Endodermal cell (in vitro differentiated cells): ENCODE measurements at places on chromosomes 4 and X. TPM values are rescaled to one million over a fixed set of nuclear protein-coding genes. Genes with fewer than 3 reads are reported as not detected.

CUL4B gene
- 47.7 and 52.0 TPM in 2 replicates for total RNA-seq

DNA sequence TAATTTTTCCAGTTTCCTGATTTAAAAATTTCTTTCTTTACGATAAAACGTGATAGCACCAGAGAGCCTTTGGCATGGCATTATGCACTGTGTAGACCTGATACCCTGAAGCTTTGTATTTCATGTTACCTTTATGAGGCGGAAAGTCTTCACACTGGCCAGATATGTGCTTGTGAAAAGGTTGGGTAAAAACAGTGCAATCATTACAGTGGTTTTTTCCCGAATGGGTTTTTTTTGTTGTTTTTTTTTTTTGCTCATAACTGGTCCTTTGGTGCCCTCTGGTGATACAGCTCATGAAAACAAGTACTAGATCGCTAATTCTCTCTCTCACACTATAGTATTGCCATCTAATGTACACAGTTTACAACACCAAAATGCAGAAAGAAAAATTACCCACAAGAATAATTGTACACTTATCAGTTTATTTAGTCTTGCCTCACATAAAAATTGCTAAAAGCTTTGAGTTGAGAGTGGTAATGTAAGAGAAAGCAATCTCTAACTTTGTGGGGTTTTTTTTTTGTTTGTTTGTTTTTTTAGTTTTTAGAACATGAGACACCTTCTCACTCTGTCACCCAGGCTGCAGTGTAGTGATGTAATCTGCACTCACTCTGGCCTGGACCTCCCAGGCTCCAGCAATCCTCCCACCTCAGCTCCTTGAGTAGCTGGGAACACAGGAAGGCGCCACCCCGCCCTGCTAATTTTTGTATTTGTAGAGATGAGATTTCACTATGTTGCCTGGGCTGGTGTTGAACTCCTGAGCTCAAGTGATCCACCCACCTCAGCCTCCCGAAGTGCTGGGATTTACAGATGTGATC lies 21.3 kb downstream of the SPCS3 start:
- H3K27me3 ChIP-seq: no peaks in the 10 kb centered on the region
- no peak overlapping the region for H3K4me3 ChIP-seq
- H3K4me1 ChIP-seq: no peaks in the 10 kb centered on the region
- DNase-seq: no peak

BGN gene
- total RNA-seq: 1.6 to 2.5 TPM (median 2.4 TPM) in 3 replicates

- H3K27ac ChIP-seq: peak overlapping the region; percentile 86
- peak; percentile 80 for DNase-seq
- peaks cover 8% of the 10 kb centered on the region for H3K4me1 ChIP-seq
- peaks cover 89% of the 10 kb centered on the region for H3K27me3 ChIP-seq
Measured at GRCh38 chr4:108172753-108173598, 4.2 kb upstream of the LEF1 start.

DNA sequence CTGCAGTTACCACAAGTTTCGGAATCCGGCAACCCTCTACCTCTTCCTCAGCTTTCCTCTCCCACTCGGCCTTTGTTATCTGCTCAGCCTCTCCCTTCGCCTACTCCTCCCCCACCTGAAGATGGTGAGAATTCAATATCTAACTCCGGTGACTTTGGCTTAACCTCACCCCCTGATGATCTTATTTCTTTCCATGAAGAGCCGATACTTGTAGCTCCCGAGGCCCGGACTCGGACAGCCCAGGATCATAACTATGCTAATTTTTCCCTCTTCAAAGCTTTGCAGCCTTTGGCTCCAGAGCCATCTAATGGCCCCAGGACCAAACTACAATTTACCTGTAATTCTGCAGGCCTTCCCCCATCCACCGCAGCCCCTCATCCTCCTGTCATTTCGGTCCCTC lies 32.0 kb upstream of the MGST2 start:
- DNase-seq: peak; percentile 83
- no peak overlapping the region for H3K27ac ChIP-seq
- no peaks in the 10 kb centered on the region for H3K4me1 ChIP-seq
- no peaks in the 10 kb centered on the region for H3K36me3 ChIP-seq

P2RY8 gene
- total RNA-seq: not detected in 3 replicates

MAGEB10 gene
- not detected in 3 replicates for total RNA-seq

GRCh38 chr4:23932901-23933308 lies 43.1 kb upstream of the PPARGC1A start:
- peak; percentile 79 for DNase-seq
- H3K27ac ChIP-seq: no peak overlapping the region
- H3K4me3 ChIP-seq: no peak overlapping the region
- peaks cover 12% of the 10 kb centered on the region for H3K4me1 ChIP-seq

GRCh38 chrX:78357342-78358055 lies 30.1 kb upstream of the CYSLTR1 start:
- no peaks in the 10 kb centered on the region for H3K27me3 ChIP-seq
- H3K27ac ChIP-seq: no peak overlapping the region
- no peaks in the 10 kb centered on the region for H3K4me1 ChIP-seq
- H3K36me3 ChIP-seq: no peaks in the 10 kb centered on the region
- DNase-seq: no peak
- no peak overlapping the region for H3K4me3 ChIP-seq

DNA sequence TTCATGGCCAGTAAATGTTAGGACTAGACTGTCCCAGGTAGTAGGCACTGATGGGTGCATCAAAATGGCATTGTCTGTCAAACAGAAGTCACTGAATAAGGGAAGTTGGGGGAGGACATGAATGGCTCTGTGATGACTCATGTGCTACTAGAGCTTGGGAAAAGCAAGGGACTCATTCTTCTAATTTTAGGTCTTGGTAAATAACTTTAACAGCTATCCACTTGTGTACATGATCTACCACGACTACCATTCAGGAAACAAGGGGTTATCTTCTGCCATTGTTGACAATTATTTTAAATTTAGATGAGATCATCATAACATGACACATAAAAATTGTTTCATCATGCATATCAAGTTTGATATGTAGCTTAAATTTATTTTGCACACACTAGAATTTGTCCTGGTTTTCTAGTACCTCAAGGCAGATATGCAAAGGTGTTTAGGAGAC lies 6.3 kb downstream of the AREG start:
- H3K4me3 ChIP-seq: no peak overlapping the region
- no peak for DNase-seq
- H3K27me3 ChIP-seq: peaks cover 13% of the 10 kb centered on the region
- no peak overlapping the region for H3K27ac ChIP-seq
- H3K36me3 ChIP-seq: no peaks in the 10 kb centered on the region

DNA sequence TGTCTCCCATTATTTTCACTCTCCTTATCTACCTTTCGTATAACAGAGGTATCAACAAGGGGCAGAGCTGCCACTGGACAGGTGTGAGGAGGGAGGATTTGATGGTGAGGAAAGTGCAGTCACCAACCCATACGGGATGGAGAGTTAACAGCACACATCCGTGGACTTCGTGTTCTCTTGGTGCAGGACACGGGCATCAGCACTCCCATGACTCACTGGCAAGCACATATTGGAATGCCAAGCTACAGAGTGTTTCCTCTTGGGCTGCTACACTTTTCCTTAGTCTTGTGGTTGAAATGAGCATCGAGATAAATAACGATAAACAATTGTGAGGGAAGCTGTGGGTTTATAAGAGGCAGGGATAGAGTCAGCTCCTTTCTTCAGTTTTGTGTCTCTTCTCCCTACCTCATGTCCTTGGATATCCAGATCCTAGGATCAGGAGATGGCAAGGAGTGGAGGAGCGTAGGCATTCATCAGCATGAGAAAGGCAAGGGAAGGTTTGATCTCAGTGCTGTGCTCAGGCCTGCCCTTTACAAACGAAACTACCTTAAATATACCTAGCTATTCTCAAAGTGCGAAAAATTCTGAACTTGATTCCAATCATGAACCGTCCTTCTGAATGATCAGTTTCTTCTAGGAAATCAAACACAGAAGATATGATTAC lies 96.3 kb downstream of the ZNF827 start:
- H3K36me3 ChIP-seq: peaks cover 68% of the 10 kb centered on the region
- H3K27me3 ChIP-seq: no peaks in the 10 kb centered on the region
- H3K4me3 ChIP-seq: no peak overlapping the region
- no peak for DNase-seq
- H3K27ac ChIP-seq: no peak overlapping the region

DNA sequence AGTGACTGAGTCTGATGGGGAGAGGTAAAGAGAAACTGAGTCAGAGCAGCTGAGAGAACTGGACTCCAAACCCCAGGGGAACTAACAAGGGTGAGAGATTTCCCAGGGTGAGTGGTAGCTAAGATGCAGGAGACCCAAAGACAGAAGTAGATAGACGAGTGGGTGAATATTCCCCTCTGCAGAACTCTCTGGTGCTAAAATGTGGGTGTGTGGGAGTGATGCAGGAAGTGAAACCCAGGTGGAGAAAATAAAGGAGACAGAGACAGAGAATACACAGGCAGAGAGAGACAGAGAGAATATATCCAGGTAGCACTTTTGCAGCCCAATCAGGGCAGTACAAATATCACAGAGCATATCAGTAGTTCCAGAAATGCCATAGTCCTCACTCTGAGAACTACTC lies 212.5 kb upstream of the ZIC3 start:
- no peaks in the 10 kb centered on the region for H3K36me3 ChIP-seq
- no peaks in the 10 kb centered on the region for H3K4me1 ChIP-seq
- no peak overlapping the region for H3K27ac ChIP-seq
- no peaks in the 10 kb centered on the region for H3K27me3 ChIP-seq

MMRN1 gene
- total RNA-seq: not detected in 2 replicates

GRCh38 chrX:21926116-21926515 lies 14.4 kb upstream of the SMS start:
- no peaks in the 10 kb centered on the region for H3K36me3 ChIP-seq
- H3K4me1 ChIP-seq: no peaks in the 10 kb centered on the region
- H3K4me3 ChIP-seq: no peak overlapping the region
- no peak for DNase-seq
- no peaks in the 10 kb centered on the region for H3K27me3 ChIP-seq
- no peak overlapping the region for H3K27ac ChIP-seq

GLRA3 gene
- total RNA-seq: 0.21 TPM in 1 of 3 replicates, not detected in the others

DNA sequence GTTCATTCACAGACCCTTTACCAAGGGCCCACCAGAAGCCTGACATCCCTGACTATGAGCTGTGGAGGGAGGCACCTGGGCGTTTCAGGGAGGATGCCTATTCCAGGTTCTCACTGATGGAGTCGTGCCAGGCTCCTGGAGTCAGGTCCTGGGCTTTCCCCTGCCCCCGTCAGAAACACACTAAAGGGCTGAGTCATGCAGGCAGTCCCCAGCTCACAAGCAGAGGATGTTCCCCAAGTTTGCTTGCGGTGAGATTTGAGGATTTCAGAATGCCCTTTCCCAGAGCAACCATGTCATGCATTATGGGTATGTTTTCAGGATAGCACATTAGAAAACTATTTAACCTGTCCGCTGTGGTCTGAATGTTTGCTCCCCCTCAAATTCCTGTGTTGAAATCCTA lies 45.2 kb downstream of the FHDC1 start:
- no peak overlapping the region for H3K4me3 ChIP-seq
- no peaks in the 10 kb centered on the region for H3K27me3 ChIP-seq
- H3K4me1 ChIP-seq: peaks cover 9% of the 10 kb centered on the region
- H3K27ac ChIP-seq: no peak overlapping the region
- DNase-seq: no peak

- no peaks in the 10 kb centered on the region for H3K27me3 ChIP-seq
- no peak for DNase-seq
- no peaks in the 10 kb centered on the region for H3K4me1 ChIP-seq
- H3K36me3 ChIP-seq: no peaks in the 10 kb centered on the region
Measured at GRCh38 chrX:11351375-11352295, 58.4 kb downstream of the AMELX start.

ANXA3 gene
- total RNA-seq: 43.9 and 49.6 TPM in 2 replicates
